ENCODE measurements at places on chromosomes 3 and 15. TPM values are rescaled to one million over a fixed set of nuclear protein-coding genes. Genes with fewer than 3 reads are reported as not detected.

GRCh38 chr3:12947504-12948369, 106.4 kb upstream of the RPL32 start:
- DNase-seq, result no peak
- H3K4me1 ChIP-seq, result peaks cover 31% of the 10 kb centered on the region
- H3K27me3 ChIP-seq, result no peaks in the 10 kb centered on the region

DNA sequence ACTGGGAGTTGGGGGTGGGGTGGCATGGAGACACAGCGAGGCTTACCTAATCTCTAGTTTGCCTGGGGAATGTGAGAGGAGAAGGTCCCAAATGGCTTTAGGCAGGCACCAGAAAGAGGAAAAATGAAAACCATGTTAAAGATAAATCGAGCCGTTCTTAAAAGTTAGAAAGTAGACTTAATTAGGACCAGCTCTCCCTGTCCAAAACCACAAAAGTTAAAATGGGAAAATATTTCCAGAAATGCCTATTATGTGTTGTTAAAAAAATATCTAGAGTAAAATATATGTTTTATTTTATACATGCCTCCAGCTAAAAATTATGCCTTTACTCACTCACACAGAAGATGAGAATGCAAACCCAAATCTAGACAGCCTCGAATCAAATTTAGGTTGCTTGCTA, 50.1 kb downstream of the LRTM1 start:
- H3K4me3 ChIP-seq, result no peak overlapping the region
- DNase-seq, result no peak
- H3K4me1 ChIP-seq, result no peaks in the 10 kb centered on the region
- H3K27ac ChIP-seq, result no peak overlapping the region
- no peaks in the 10 kb centered on the region for H3K27me3 ChIP-seq

DNA sequence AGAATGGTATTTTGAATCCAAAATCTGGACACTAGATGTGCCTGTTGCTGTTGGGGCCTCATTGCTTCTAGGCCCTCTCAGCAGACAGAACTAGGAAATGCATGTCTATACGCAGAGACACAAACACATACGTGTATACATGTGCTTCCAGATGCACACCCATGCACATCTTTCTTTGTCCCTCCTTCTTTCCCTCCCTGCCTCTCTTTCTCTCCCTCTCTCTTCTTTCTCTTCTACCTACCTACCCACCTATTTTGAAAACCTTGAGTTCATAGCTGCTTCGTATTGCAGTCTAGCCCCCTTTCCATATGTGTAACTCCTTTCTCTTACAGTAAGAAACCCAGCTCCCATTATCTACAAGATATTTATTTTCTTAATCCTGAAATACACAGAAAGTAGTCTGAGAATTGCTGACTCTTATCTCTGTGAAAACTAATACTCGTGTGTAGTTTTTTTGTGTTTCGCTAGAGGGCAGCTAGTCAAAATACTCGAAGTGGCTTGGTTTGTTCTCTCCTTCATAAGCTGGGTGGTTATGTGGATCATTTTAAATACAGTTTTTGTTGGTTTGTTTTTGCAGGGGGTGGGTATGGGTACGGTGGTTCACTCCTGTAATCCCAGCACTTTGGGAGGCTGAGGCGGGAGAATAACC, 18.5 kb downstream of the RPL32 start:
- no peaks in the 10 kb centered on the region for H3K4me1 ChIP-seq
- H3K27me3 ChIP-seq, result no peaks in the 10 kb centered on the region
- no peak overlapping the region for H3K27ac ChIP-seq
- H3K4me3 ChIP-seq, result no peak overlapping the region
- H3K36me3 ChIP-seq, result no peaks in the 10 kb centered on the region

DNA sequence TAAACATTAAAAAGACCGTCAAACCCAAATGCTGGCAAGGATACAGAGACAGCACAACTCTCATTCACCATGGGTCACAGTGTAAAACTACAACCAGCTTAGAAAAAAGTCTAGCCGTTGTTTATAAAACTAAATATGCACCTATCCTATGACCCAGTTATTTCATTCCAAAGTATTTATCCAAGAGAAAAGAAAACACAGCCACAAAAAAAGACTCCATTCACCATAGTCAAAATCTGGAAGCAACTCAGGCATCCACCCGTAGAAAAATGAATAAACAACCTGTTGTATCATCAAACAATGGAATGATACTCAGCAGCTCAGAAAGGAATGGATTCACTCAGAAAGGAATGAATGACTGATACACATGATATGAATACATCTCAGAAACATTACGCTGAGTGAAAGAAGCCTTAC, 28.6 kb downstream of the PLD1 start:
- DNase-seq, result no peak
- no peaks in the 10 kb centered on the region for H3K4me1 ChIP-seq
- no peaks in the 10 kb centered on the region for H3K36me3 ChIP-seq

DNA sequence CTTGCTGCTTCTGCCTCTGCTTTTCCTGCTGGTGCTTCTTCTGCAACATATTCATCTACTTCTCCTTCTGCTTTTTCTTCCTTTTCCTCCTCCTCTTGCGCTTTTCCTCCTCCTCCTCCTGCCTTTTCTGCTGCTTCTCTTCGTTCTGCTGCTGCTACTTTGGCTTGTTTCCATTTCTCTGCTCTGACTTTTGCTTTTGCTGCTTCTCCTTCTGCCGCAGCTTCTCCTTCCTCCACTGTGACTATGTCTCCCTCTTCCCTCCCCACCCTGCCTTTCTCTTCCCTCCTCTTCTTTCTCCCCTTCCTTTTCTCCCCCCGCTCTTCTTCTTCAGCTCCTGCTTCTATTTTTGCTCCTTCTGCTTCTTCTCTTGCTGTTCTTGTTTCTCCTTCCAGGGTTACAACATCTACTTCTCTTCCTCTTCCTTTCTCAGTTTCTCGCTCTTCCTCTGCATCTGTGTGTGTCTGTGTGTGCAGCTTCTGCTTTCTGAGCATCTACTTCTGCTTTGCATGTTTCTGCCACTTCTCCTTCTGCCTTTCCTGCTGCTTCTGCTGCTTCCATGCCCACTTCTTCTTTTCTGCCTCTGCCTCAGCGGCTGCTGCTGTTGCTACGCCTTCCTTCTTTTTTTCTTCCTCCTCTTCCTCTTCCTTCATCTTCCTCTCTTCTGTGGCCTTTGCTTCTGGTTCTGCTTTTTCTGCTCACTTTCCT, 51.4 kb downstream of the FAM43A start:
- no peaks in the 10 kb centered on the region for H3K27me3 ChIP-seq
- H3K4me1 ChIP-seq, result peaks cover 14% of the 10 kb centered on the region
- H3K36me3 ChIP-seq, result no peaks in the 10 kb centered on the region
- no peak overlapping the region for H3K4me3 ChIP-seq

- no peak overlapping the region for H3K27ac ChIP-seq
- peaks cover 11% of the 10 kb centered on the region for H3K4me1 ChIP-seq
- DNase-seq, result peak; percentile 40
- H3K27me3 ChIP-seq, result no peaks in the 10 kb centered on the region
- no peaks in the 10 kb centered on the region for H3K36me3 ChIP-seq
Measured at GRCh38 chr3:194935061-194935460, 249.4 kb downstream of the FAM43A start.

- H3K27ac ChIP-seq, result no peak overlapping the region
- H3K4me3 ChIP-seq, result no peak overlapping the region
- H3K36me3 ChIP-seq, result no peaks in the 10 kb centered on the region
- no peaks in the 10 kb centered on the region for H3K27me3 ChIP-seq
- DNase-seq, result no peak
Measured at GRCh38 chr15:39622660-39623516, 42.0 kb downstream of the THBS1 start.

DNA sequence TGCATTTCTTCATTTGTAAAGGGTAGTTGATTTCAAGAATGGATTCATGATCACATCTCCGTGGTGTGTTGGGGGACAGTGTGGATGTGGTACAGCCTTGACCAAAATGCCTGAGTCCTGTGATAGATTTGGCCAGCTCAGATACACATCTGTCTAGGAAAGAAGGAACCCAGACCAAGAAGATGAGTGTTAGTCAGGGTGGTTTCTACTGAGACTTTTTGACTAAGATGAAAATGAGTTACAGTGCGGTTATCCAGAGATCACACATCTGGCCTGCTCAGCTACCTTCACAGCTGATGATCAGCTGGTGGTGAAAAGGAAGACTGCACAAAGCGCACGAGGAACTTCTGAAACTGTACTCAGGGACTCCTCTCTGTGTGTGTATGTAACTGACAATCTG, 68.0 kb downstream of the FNDC3B start:
- H3K4me3 ChIP-seq, result no peak overlapping the region
- H3K36me3 ChIP-seq, result no peaks in the 10 kb centered on the region
- H3K4me1 ChIP-seq, result peaks cover 53% of the 10 kb centered on the region
- no peak for DNase-seq
- no peaks in the 10 kb centered on the region for H3K27me3 ChIP-seq
- peak overlapping the region; percentile 62 for H3K27ac ChIP-seq

- no peaks in the 10 kb centered on the region for H3K4me1 ChIP-seq
- H3K27me3 ChIP-seq, result no peaks in the 10 kb centered on the region
- no peak for DNase-seq
- no peak overlapping the region for H3K27ac ChIP-seq
Measured at GRCh38 chr3:24067483-24067882, 122.4 kb downstream of the NR1D2 start.

- H3K36me3 ChIP-seq, result no peaks in the 10 kb centered on the region
- H3K27ac ChIP-seq, result no peak overlapping the region
- no peaks in the 10 kb centered on the region for H3K27me3 ChIP-seq
- H3K4me3 ChIP-seq, result no peak overlapping the region
- DNase-seq, result no peak
Measured at GRCh38 chr3:115644391-115644790, 21.1 kb downstream of the GAP43 start.

GRCh38 chr15:45113380-45113990, 487 bp downstream of the DUOX2 start:
- DNase-seq, result no peak
- H3K36me3 ChIP-seq, result no peaks in the 10 kb centered on the region
- no peaks in the 10 kb centered on the region for H3K27me3 ChIP-seq
- H3K27ac ChIP-seq, result no peak overlapping the region
- no peak overlapping the region for H3K4me3 ChIP-seq

- peak; percentile 93 for DNase-seq
- H3K4me3 ChIP-seq, result no peak overlapping the region
- no peaks in the 10 kb centered on the region for H3K27me3 ChIP-seq
- H3K27ac ChIP-seq, result no peak overlapping the region
Measured at GRCh38 chr15:89430530-89431341, 65.6 kb downstream of the RHCG start.

DNA sequence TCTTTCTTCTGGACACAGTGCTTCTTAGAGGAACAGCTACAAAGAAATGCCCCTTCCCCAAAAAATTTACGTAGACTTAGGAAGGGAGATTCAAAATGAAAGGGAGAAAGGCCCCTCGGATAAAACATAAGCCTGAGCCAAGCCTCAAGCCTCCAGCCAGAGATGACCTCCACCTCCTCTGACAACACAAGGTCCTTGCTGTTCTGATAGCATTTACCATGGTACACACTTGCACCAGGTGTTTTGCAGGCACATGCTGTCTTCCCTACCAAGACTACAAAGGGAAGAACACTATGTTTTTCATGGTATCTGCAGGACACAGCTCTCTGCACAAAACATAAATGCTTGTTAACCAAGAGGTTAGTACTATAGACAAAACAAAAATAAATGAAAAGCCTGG, 27.8 kb downstream of the RYK start:
- no peak for DNase-seq
- no peaks in the 10 kb centered on the region for H3K36me3 ChIP-seq
- H3K4me1 ChIP-seq, result peaks cover 19% of the 10 kb centered on the region
- H3K4me3 ChIP-seq, result no peak overlapping the region

DNA sequence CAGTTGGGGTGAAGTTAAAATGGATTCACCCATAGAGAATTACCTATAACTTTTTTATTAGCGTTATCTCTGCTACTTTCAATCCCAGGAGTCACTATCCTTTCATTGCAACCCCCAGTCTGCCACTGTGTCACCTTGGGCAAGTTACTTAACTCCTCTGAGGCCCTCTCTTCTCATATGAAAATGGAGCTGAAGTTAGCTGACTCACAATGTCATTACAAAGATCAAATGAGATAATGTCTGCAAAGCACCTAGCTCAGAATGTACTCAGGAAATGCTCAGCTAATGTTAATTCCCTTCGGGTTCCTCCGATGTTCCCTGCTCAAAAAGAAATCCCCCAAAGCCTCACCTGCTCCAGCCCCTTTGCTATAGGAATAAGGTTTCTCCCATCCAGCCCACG, 50.0 kb downstream of the TRIM42 start:
- DNase-seq, result no peak
- H3K27ac ChIP-seq, result no peak overlapping the region
- no peaks in the 10 kb centered on the region for H3K27me3 ChIP-seq
- no peaks in the 10 kb centered on the region for H3K36me3 ChIP-seq

DNA sequence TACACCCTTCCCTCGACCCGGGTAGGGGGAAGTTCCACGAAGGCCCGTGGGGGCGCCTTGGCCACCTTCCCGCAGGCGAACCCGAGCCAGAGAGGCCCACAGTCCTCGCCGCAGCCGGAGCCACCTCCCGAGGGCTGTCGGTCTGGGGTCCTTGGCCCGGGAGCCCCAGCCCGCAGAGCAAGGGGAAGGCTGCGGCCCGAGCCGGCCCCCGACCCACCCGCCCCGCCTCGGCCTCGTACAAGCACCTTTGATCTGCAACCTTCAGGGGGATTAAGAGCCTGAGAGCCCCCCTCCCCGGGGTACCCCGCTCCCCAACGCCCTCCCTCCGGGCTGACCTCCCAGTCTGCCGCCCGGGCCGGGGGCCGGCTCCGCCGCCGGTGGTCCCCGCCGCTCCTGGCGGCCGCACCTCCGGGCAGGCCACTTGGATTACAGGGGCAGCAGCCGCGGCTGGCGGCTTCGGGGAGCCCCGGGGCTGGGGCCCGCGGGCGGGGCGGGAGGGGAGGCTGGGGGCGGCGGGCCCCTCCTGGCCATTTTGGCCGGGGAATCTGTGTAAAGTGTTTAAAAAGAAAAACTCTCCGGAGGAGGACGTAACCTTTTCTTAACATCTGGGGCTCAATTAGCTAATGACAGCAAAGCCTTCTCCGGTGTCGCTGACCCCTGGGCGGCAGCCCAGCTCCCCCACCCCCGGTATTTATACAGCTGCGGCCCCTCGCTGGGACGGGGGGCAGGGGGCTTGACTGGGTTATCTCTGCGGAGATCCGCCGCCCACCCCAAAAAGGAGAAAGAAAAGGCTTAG, 40.2 kb downstream of the EPHB3 start:
- no peak overlapping the region for H3K27ac ChIP-seq
- H3K36me3 ChIP-seq, result no peaks in the 10 kb centered on the region
- no peaks in the 10 kb centered on the region for H3K27me3 ChIP-seq
- no peak overlapping the region for H3K4me3 ChIP-seq
- H3K4me1 ChIP-seq, result peaks cover 41% of the 10 kb centered on the region

DNA sequence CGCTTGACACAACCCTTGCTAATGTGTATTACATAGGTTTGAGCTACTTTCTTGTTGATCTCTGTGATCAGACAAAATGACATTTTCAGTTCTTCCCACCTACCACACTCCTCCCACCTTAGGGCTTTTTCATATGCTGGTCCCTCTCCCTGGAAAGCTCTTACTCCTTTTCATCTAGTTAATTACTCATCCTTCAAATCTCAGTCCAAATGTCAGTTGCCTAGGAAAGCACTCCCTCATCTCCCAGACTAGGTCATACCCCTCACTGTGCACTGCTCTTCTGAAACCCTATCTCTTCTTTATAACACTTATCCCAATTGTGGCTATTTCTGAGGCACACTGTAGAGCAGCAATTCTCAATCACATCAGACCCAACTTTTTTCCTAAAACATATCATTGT, 7.3 kb downstream of the ZNF106 start:
- no peak for DNase-seq
- H3K27me3 ChIP-seq, result no peaks in the 10 kb centered on the region
- H3K36me3 ChIP-seq, result no peaks in the 10 kb centered on the region
- H3K4me3 ChIP-seq, result no peak overlapping the region
- H3K4me1 ChIP-seq, result no peaks in the 10 kb centered on the region

The COL6A5 gene
- total RNA-seq, result not detected

The PRICKLE2 gene
- 23.4 TPM for total RNA-seq

The SPRED1 gene
- total RNA-seq, result 12.9 TPM

The FAM131A gene
- total RNA-seq, result 13.5 TPM

The CX3CR1 gene
- total RNA-seq, result not detected
